Left colon (tissue), 2 donors: ENCODE measurements at places on chromosomes 6 and 20. TPM values are rescaled to one million over a fixed set of nuclear protein-coding genes. Genes with fewer than 3 reads are reported as not detected.

DNA sequence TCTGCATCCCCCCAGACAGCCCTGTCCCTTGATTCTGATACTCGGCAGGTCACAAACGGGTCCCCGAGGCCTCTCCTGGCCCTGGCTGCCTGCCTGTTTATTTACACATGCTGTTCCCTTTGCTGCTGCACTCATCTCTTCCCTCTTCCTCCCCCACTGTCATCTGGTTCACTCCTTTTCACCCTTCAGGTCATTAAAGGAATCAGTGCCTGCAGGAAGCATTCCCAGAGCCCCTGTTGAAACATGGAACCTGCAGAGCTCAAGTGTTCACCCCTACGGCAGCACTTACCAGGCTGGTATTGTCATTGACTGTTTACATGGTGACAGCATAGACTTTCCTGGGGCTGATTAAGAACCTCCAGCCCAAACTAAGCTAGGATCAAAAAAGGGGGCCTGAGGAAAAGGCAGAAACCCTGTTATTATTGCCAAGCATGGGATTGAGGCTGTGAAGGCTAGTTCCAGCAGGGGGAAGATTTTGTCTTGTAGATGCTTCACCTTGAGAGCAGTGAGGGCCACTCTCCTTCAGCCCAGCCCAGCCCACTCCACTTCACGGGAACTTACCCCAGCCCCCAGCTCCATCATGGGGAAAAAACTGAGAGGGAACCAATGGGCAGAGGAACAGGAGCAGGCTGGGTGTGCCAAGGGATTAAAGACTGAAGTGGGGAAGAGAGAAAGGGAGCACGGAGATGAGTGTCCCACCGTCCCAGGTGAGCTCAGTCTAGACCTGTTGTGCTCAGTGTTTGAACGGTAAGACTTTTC, 73.2 kb downstream of the JPH2 start:
- DNase-seq: no peak

DNA sequence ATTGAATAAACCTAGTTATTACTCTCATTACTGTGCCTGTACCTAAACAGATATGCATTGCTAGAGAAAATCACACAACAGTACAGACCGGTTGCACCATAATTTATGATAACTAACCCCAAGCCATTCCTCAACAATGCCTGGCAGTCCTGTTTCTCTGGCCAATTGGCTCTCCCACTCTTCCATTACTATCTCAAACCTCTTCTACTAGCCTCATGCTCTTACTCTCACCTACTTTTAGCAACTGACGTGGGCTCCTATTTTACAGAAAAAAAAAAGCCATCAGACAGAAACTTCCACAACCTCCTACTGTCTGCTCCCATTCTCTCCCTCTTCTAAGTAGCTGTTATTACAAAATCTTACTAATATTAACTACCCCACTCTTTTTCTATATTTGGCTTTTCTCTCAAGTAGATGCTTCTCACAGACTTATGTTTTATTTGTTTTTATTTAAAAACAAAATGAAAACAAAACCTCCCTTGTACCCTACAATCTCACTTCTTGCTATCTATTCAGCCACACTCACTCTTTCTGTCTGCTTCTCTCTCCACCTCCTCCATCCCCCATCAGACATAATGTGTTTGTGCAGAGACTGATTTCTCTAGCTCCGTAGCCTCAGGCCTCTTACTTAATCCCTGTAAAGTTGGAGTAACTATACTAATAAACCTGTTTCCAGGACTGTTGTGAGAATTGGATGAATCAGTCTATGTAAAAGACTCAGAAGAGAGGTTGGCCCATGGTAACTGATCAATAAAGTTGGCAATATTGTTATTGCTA, 9.1 kb downstream of the GOPC start:
- no peak for DNase-seq

- no peak for DNase-seq
Measured at GRCh38 chr6:77987035-77987384, 334.2 kb downstream of the MEI4 start.

DNA sequence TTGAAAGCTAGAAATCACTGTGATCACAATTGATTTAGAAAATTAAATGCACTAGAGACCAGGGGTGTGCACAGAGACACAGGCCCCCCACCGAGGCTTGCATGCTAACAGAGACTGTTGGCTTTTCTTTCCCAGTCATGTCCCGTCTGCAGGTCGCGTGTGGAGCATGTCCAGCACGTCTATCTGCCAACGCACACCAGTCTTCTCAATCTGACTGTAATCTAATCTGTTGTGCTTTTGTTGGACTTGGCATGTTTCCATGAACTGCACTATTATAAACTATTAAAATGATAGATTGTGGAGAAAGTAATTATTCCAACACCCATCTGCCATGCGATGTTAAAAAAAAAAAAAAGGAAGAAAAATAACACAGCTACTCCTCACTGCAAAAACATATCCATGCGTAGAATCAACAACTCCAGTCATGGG, 17.7 kb downstream of the MYLIP start:
- peak; percentile 27 for DNase-seq

DNA sequence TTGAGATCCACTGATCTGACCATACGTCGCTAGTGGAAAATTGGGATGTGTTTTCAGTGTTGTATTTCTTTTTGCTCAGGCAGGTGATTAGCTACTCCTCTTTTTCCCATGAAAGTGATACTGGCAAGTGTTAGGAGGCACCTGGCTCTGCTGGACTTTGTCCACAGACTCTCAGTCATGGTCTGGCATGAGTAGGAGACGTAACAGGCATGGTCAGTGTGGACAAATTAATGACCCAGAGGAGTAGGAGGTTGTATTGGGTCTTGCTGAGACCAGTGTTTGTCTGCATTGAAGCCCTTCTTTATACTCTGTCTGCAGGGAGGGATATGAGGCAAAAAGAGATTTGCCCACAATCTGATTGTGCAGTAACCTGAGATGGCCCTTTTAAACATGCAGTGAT, 178.7 kb downstream of the DTNBP1 start:
- DNase-seq: no peak

DNA sequence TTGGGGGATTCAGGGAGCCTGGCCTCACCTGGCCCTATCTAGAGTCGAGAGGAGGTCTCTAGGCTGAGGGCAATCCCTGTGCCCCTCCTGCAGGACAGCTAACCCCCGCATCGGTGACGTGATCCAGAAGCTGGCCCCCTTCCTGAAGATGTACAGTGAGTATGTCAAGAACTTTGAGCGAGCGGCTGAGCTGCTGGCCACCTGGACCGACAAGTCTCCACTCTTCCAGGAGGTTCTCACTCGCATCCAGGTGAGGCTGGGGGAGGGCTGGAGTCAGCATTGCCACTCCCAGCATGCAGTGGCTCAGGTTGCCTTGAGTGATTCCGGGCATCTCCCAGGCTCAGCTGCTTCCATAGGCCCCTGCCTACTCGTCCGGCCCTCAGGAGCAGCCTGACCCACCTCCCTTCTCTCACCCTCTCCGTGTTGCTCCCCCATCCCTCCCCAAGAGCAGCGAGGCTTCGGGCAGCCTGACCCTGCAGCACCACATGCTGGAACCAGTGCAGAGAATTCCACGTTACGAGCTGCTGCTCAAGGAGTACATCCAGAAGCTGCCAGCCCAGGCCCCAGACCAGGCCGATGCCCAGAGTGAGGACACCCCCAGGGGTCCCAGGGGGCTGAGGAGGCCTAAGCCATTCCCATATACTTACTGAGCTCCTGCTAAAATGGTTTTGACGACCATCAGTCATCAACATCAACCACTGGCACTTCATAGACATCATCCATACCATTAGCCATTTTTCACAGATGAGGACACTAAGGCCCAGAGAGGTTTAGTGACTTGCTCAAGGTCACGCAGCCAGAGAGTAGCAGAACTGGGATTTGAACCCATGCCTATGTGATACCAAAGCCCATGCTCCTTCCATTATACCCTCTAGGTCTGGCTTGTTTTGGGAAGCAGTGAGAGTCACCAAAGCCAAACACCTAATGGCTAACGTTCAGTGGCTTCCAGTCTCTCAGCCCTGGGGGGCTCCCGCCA, 8.3 kb downstream of the FGD2 start:
- no peak for DNase-seq

Gene TSPYL1
- total RNA-seq: 70.1 TPM

Gene ADGB
- total RNA-seq: 1.5 TPM

Gene THBS2
- 5.0 TPM for total RNA-seq

Gene EEF1A2
- 1.3 TPM for total RNA-seq

Gene SYCP2
- total RNA-seq: 1.2 TPM

Gene GJE1
- total RNA-seq: not detected
